AG04449 (cell line): ENCODE measurements at places on chromosomes 2 and 18.

- no peak for DNase-seq
These were observed 56.8 kb downstream of the BIN1 start for GRCh38 chr2:127049927-127050802.

DNA sequence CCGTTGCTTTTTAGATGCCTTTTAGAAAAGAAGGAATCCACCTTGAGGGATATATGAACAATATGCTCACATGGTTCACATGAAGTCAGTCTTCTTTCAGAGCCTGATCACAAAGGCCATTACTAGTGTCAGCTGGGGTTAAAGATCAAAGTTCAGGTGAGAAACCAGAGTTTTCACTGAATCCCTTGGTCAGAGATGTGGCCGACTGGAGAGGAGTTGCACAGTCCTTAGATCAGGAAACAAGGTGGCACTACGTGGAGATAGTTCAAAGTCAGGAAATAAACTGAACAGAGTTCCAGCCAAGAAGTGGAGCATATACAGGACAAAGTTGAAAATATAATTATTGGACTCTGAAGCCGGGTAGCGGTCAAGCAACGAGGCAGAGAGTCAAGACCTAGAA lies 54.6 kb downstream of the AAK1 start:
- no peak for DNase-seq

- DNase-seq: no peak
These were observed 396.3 kb downstream of the RIT2 start for GRCh38 chr18:42719221-42719620.

DNA sequence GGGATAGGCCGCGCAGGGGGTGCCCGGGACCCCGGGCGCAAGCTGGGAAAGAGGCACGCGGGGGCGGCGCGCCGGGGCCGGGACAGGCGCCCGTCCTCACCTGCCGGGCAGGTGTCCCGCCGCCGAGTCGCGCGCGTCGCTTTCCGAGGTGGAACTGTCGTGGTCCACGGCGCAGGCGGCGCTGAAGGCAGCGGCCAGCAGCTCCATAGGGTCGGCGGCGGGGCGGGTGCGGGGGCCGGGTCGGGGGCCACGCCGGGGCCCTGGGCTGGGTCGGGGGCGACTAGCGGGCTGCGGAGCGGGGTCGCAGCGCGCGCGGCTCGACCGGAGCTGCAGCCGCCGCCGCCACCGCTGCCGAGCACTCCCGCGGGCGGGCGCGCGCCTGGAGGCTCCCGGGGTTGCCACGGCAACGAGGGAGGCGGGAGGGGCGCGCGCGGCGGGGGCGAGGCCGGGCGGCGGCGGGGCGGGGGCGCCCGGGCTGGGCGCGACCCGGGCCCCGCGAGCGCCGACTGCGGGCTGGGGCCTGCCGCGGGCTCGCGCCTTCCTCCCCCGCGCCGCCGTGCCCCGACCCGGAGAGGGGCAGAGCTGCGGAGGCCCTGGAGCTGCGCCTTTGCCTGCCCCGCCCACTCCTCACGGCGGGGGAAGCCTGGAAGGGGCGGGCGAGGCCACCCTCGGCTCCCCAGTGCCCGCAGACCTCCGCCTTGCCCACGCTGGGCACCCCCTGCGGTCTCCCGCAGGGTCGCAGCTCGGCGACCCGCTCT lies 57.9 kb downstream of the SNORC start:
- no peak for DNase-seq

- DNase-seq: peak; percentile 96
These were observed 42.6 kb upstream of the RAPGEF4 start for GRCh38 chr2:172693037-172693436.

- no peak for DNase-seq
These were observed 23.5 kb downstream of the CIB4 start for GRCh38 chr2:26617588-26618083.

GRCh38 chr18:61554117-61554776 lies 221.0 kb downstream of the CDH20 start:
- DNase-seq: no peak

GRCh38 chr2:188997263-188997662 lies 23.1 kb downstream of the COL3A1 start:
- DNase-seq: no peak

GRCh38 chr2:12816379-12817306 lies 99.9 kb downstream of the TRIB2 start:
- DNase-seq: no peak

GRCh38 chr18:22813648-22814328 lies 119.3 kb upstream of the RBBP8 start:
- no peak for DNase-seq

GRCh38 chr2:230512955-230513748 lies 97.2 kb downstream of the SP100 start:
- DNase-seq: no peak

- DNase-seq: no peak
These were observed 184.1 kb upstream of the FN1 start for GRCh38 chr2:215619989-215620388.

DNA sequence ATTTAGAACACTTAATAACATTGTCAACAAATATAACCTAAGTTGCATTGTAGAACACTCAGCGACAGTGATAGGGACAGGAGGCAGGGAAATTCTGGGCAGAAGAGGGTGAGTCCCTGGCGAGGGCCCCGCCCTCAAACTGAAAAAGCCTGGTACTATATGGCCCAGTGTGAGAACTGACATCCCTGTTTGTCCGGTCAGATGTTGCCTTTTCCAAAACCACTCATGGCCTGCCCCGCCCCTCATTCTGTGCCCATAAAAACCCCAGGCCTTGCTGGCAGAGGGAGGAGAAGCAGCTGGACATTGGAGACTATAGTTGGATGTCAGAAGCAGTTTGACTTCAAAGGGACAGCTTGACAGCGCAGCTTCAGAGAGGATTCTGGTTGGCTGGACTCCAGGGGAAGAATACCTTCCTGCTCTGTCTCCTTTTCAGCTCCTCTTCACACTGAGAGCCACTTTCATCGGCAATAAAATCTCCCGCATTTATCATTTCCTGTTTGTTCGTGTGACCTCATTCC lies 47.0 kb downstream of the FAM117B start:
- DNase-seq: no peak

DNA sequence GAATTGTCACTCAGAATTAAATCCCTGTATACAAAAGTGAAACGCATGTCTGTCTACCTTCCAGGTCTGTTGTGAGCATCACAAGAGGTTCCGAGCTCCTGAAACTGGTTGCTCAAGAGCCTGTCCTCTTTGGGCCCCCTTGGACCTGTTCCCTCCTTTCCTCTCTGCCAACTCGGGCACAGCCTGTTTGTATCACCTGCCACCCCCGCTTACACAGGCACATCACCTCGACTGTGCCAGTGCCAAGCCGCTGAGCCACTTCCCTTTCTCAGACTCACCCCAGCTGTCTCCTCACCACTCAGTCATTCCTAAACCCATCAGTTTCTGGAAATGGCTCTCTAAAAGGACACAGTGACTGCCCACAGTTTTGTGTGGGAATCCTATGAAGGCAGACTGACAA lies 3.1 kb downstream of the EFR3B start:
- no peak for DNase-seq

- no peak for DNase-seq
These were observed 29.8 kb downstream of the ALPK2 start for GRCh38 chr18:58599106-58599505.

- no peak for DNase-seq
These were observed 595.9 kb downstream of the KCNJ3 start for GRCh38 chr2:155294358-155294757.

- DNase-seq: no peak
These were observed 21.8 kb downstream of the ZAP70 start for GRCh38 chr2:97735161-97735561.

GRCh38 chr2:16413285-16413684 lies 252.3 kb downstream of the CYRIA start:
- DNase-seq: no peak
